Activated CD4-positive, alpha-beta T cell treated with anti-CD3 and anti-CD28 coated beads for 48 hours (primary cell): ENCODE measurements at places on chromosomes 7 and 10.

DNA sequence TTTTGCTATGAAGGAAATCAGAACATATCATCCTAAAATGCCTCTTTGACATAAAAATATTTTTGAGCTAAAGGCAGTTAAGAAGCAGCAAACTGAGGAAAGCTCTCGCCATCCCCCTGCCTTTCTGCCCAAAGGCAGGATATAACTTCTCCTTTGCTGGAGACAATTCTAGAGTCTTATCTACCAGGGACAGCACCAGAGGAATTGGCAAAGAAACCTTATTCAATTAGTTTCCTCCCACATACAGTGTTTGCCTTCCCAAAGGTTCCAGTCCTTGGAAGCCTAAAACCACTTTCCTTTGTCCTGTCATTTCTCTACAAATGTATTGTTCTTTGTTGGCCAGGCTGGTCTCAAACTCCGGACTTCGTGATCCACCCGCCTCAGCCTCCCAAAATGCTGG lies 33.7 kb downstream of the MASTL start:
- DNase-seq, result no peak

DNA sequence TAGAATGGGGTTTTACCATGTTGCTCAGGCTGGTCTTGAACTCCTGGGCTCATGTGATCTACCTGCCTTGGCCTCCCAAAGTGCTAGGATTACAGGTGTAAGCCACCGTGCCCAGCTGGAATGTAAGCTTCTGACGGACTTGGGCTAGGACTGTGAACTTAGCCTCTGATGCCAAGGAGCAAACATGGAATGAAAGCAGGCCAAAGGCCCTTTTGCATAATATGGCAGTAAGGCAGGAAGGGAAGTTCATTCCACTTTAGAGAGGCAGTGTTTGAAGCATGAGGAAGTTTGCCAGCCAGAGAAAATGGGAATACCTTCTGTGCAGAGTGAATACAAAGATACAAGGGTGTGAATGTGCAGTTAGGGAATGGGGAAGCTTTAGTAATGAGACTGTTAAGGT lies 20.3 kb downstream of the VCL start:
- DNase-seq, result no peak

DNA sequence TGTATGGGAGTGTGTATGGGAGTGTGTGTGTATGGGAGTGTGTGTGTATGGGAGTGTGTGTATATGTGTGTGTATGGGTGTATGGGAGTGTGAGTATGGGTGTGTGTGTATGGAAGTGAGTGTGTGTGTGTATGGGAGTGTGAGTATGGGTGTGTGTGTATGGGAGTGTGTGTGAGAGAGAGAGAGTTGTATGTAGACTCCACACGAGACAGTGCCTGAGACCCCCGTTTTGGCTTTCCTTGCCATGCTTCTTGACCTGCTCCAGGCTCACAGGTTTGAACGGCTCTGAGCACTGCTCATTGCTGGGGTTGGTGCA lies 49.7 kb downstream of the COL17A1 start:
- DNase-seq, result no peak

- peak; percentile 42 for DNase-seq
These were observed 139.4 kb upstream of the AKR1E2 start for GRCh38 chr10:4686644-4686996.

DNA sequence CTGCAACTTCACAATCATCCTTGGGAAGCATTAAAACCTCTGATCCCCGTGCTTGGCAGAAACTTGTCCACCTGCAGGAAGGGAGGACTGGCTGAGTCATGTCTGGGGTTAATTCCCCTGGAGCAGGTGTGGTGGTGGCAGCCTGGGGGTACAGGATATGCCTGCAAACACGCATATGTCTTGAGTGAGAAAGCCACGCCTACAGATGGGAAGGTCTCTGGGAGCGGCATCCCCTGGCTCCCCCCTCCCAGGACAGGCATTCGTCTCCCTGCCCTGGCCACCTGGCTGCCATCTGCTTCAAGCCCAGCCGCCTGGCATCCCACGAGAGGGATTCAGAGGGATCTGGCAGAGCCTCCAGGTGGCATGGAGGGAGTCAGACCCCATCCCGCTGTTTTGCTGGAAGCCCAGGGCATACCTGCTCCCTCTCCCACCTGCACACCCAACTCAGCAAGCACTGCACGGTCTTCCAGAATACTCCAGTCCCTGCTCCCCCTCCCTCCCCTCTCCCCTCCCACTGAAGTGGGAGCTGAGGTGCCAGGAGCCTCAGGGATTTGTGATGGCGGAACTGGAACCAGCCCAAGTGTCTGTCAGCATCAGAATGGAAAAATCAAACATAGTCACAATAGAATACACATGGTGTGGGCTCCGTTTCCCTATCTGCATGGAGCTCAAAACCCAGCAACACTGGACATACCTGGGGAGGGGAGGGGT lies 61.0 kb downstream of the CAMK2B start:
- DNase-seq, result no peak

DNA sequence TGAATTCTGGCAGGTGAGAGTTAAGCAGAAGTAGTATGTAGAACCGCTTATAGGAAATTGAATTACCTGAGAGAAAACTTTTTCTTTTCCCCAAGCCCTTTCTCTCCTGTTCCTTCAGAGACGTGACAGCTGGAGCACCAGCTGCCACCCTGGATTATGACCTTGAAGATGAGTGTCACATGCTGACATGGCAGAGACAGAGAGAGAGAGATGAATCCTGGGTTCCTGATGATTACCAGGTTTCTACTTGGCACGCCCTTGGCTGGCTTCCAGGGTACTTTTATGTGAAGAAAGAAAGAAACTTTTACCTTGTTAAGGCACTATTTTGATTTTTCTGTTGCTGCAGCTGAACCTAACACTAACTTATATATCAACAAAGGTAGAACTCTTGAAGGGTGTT lies 99.9 kb downstream of the GPR26 start:
- DNase-seq, result no peak

DNA sequence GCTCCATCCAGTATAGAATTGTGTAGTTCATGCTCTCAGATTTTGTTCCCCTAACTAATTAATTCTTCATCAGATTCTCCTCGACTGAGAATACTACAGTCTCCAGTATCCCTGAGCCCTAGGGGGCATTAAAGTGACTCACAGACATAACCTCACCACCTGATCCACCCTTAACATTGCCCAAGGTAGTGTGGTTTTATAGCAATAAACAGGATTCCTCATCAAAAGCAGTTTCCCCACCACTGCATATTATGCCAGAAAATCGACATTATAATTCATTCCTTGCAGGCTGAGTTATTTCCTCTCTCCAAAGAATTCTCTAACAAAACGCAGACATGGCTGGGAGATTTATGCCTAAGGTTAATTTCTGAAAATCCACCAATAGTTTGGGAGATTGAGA lies 1402.5 kb upstream of the CELF2 start:
- no peak for DNase-seq

GRCh38 chr7:130135208-130136205 lies 65.2 kb downstream of the KLHDC10 start:
- no peak for DNase-seq

- DNase-seq, result no peak
These were observed 125.8 kb downstream of the DOCK4 start for GRCh38 chr7:112080441-112080840.

DNA sequence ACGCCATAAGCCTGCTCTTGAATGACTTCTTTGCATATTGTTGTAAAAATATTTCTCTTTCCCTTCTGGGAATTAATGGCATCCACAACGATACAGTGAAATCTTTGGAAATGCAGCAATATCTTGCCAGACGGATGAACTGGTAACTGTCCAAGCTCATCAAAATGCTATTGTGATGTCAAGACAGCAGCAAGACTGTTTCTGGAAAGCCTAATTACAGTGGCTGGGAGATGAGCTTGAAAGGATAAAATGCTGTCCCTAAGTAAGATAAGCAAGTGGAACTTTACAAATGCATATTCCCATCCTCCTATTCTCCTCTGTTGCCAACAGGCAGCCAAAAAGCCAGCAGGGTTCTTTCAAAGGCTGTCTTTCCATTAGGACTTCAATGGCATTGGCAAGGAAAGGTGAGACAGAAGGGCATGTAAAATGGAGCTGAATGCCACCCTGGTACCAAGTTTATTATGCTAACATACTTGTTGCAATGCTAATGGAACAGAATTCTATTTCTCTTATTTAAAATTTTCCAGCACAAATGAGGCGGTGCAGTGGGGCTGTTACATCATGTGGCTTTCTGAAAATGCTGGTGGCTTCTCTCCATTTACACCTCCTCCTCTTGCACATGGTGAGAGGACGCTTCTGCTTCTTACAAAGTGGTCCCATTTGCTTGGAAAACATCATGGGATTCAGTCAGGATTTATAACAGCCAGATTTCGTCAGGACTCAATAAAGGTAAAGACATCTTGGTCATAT lies 178.3 kb upstream of the PTER start:
- DNase-seq, result no peak

DNA sequence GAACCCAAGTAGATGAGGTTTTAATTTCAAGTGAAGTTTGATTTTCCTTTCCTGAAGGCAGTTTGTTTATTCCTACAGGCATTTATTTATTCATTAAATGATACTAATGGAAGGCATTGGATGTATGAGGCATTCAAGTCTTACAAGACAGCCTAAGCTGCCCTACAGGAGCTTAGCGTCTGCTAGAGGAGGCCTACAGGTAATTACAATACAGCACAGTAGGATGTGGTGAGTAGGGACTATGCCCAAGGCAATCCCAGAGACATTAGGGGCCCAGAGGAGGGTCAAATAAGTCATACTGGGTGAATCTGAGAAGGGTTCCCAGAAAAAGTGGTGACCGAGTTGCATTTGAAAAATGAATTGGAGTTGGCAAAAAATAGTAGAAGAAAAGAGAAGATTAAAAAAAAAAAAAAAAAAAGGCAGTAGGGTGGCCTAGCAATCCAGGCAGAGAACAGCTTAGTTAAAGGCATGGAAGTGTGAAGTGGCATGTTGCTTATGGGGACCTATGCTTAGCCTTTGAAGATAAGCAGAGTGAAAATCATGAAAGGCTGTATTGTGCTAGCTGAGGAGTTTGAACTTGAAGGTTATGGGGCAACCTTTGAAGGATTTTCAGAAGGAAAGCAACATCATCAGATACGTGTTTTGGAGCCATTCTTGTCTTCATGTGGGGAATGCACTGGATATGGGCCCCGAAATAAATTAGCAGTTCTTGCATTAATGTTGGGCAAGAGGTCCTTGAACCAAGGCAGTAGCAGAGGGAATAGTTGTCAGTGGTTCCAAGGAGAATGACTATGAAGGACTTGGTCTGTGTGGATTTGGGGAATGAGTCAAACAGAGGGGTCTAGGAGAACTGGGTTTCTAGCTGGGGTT lies 65.5 kb downstream of the SNX10 start:
- DNase-seq, result no peak

GRCh38 chr10:12081470-12081869 lies 12.7 kb downstream of the DHTKD1 start:
- no peak for DNase-seq

DNA sequence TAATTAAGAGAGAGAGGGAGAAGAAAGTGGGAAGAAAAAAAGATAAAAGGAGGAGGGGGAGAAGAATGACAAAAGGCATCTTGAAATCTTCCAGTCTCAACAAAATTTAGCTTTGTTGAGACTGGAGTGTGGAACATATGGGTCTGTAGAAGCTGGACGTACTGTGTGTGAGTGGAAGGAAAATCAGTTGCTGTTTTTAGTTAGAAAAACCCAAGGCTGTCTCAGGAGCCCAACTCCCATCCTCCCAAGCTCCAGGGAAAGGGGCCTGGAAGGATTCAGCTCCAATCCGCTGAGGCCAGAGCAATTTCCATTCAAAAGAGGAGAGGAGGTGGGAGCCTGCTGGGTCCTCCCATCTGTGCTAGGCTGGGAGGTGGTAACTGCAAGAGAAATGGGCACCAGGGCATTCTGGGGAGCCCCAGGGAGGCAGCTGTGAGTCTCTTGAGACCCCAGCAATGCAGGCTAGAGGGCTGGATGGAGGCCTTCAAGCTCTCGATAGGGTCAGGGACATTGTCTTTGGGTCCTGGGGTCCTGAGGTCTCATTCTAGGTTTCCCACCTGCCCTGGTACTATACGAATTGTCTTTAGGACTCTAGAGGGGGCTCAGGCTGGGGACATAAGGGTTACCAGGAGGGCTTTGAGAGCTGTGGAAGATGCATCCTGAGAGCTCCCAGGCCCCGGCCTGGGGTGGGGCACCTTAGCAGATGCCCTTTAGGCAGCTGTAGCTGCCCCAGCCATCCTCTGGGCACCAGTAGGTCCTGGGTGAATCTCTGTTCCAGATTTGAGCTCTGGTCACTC lies 21.4 kb downstream of the ADCYAP1R1 start:
- no peak for DNase-seq

DNA sequence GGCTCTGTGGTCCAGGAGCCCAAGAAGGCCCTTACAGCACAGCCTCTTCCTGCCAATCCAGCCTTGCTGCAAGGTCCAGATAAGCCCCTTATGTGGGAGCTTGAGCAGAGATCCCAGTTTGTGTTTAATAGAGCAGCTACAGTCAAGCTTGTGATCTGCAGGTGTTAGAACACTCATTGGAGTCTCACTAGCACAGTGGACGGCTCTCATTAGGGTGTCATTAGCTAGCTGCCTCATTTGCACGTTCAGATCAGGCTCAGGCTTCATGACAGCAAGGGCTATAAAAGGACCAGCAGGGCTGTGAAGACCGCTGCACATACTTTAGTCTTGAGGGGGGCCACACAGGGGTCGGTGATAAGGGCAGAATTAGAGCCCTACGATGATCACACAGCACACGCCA lies 443.2 kb downstream of the RPS24 start:
- no peak for DNase-seq

GRCh38 chr7:139330333-139331030 lies 10.7 kb upstream of the FMC1 start:
- no peak for DNase-seq

GRCh38 chr7:8509621-8510020 lies 76.2 kb downstream of the NXPH1 start:
- DNase-seq, result no peak

DNA sequence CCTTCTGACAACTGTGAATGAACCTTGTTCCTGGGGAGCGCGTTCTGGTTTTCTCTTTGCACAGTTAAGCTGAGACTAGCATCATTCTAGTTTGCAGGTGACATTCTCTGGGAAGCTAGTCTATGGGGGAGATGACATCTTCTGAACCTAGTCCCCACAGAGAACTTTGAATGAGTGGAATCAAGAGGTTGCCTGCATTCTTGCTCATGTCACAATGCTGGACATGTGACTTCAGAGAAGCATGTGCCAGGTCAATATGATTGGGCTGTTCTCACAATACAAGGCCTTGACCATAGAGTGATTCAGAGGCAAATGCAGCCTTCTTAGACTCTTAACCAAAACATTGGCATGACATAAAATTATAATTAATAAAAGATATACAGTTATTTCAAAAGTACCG lies 22.1 kb downstream of the KLLN start:
- DNase-seq, result no peak
